ENCODE measurements at places on chromosomes 7 and 10.

DNA sequence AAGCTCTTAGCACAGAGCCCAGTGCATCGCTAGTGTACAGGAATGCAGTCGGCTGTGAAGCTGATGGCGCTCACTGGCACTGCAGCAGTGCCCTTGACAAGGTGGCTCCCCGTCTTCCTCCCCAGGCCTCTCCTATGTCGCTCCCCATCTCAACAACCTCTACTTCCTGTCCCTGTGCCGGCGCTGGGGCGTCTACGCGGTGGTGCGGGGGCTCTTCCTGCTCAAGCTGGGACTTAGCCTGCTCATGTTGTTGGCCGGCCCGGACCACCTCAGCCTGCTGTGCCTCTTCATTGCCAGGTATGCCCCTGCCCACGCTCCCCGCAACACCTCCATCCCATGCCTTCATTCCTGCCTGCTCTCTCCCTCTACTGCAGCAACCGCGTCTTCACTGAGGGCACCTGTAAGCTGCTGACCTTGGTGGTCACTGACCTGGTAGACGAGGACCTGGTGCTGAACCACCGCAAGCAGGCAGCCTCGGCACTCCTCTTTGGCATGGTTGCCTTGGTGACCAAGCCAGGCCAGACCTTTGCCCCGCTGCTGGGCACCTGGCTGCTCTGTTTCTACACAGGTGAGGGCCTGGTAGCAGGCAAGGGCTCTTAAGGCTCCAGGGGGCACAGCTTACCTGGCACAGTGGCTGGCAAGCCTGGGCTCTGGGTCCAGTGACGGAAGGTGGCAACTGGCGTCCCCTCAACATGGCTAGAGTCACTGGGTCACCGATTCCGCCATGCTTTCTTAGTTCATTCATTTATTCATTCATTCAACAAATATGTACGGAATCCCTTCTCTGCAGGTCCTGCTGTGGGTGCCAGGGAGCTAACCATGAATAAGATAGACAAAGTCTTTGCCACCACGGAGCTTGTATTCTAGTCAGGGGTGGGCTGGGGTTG lies 22.3 kb upstream of the C10orf95 start:
- DNase-seq, result no peak

GRCh38 chr10:51074238-51075028 lies at the start of gene PRKG1:
PRKG1 (plus strand) TSS chr10:51074487.
- DNase-seq, result peak; percentile 22

DNA sequence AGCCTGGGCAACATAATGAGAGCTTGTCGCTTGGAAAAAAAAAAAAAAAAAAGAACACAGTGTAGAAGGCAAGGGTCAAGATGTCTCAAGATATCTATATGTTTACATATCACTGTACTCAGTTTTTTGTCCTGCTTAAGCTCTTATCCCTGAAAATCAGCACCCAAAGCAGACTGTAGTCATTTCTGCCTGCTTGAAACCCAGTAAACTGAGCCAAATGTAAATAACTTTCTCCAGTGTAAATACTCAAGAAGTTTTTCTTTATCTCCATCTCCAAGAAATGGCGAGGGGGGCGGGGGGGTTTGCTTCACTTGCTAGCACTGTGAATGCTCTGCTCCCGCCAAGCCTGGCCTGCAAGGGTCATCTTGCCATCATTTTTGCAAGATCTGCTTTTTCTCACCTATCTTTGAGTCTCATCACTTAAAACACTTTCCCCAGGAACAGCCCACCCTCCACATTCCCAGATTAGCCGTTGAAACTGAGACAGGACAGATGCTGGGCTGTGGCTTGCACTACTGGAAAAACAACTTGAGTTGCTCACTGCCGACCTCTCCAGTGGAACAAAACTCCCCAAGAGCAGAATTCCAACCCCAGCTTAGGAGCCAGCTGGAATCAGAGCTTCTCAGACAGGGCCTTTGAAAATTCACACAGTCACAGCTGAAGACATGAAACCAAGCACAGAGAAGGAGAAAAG lies 54.6 kb downstream of the AFAP1L2 start:
- DNase-seq, result no peak

DNA sequence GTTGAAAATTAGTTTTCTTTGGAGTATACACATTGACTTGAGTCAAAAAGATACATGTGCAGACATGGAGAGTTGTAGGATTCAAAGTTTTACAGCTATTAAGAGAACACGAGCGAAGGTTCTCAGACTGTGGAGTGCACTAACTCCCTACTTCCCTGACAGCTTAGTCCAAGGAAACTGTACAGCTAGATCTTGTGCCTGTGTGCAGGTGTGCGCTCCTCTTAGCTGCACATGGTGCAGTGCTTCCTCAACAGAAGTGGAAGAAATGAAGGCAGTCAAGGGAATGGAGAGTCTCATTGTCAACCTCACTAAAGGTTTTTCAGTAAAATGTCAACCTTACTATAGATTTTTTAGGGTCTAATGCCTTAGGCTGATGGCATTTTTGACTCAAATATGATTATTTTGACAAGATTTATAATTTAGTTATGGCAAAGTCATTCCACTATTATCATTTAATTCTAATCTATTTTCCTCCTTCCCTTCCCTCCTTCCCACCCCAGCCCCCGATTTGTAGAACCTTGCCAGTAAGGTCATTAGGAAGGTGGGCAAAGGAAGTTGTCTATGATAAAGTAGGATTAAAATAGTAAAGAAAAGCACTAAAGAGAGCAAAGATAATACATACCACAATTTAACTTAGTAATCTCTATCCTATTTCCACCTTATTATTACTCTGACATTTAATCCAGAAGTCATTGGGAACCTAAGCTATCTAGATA lies 13.6 kb downstream of the PDK4 start:
- no peak for DNase-seq

DNA sequence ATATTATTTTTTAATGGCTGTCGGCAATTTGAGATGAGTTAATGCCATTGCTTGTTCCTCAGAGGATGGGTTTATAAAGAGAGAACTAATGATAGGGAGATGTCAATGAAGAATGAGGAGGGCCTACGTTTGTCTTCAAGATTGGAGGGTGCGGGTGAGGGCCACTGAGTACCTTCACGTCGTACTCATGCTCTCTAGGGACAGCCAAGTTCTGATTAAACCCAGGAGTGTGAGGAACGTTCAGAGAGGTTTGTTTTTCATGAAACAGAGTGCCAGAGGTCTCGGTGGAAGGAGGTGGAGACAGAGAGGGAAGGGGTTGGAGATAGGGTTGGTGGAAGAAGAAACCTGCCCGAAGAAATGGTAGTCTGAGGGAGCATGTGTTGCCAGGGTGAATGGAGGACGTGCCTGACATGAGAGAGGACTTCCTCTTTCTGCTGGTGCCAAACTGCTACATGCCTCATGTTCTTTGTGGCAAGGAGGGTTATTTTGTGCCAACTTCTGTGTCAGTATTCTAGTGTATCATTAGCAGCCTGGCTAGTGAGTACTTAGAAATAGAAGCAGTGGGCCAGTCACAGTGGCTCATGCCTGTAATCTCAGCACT lies 8.9 kb downstream of the DHTKD1 start:
- DNase-seq, result no peak

- no peak for DNase-seq
Measured at GRCh38 chr10:71472466-71472865, 75.7 kb downstream of the CDH23 start.

DNA sequence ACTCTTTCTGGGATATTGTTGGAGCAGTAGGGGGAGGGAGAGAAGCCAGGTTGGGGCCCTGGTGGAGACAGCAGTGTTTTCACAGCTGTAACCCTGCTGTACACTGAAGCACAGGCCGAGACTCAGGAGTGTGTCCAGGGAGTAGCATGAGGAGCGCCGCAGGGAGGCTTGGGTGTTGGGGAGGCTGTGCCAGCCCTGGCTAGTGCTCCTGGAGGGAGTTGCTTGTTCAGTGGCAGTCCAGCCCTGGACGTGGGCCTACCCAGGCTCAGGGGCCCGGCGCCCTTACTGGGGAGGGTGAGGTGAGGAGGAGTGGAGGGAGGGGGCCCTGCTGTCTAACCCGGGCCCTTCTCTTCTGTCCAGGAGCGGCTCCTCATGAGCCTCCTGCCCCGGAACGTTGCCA lies 35.9 kb downstream of the ADCY1 start:
- DNase-seq, result no peak

DNA sequence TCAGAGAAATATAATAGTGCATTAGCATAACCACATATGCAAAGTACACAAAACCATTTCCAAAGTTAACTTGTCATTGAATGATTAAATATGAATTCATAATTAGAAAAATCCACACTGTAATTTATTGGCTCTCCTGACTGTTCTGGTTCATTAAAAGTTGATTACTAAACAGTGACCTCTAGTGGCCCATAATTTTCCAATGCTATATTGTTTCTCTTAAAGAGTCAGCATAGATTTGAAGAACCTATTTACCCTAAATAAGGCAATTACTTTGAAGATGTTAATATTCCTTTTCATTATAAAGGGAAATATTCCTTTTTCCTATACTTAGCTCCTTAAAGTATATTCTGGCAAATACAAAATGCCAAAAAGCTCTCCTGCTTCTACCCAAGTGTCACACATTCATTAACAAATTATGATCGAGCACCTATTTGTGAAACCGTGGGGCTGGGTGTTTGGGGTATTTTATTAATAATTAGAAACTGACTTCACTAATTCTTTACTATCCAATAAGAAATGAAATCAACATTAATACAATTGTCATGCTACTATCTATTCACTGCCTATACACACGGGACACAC lies 86.2 kb downstream of the HIBADH start:
- DNase-seq, result peak; percentile 25

DNA sequence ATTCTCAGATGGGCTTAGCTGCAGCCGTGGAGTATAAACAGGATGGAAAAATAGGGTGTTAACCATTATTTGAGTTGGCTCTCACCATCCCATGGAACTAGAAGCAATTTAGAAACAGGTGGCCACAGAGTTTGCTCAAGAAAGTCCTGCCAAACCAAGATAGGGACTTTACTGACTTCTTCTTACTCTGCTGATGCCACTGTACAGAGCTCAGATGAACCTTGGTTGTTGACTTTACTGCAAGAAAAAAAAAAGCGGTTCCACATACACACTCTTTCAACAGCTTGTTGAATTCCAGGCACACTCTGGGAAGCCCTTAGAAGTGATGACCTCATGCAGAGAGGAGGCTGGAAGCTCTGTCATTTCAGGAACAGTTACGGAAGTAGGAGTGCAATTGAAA lies 753.4 kb downstream of the NRG3 start:
- no peak for DNase-seq

DNA sequence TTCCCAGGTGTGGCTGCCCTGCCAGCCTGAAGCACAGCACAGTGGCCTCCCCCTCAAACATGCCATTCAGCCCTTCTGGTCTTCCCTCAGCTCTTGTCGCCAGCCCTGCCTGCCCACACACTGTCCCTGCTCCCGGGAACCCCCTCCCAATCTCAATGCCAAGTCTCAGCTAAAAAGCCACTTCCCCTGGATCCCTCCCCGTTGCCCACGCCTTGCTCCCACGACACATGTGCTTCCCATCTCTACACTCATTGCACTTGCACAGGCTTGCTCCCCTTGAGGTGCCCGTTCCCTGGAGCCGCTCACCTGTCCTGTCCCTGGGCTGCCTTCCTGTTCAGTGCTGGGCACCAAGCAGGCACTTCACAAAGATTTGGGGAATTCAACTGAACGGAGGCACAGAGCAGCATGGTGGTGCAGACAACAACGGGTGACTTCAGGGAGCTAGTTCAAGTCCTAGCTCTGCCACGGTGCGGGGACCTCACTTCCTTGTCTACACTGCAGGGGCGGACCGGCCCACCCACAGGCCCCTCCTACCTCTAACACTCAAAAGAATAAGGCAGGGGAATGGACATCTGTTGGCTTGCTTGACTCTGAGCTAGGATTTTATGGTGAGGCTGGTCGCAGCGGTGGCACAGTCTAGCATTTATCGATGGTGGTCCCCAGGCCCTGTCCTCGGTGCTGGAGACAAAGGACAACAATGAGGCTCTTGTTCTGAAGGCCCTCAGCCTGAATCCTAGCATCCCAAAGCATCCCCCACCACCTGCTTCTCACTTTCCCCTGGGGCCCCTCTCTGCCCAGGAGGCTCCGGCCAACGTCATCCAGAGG lies 18.4 kb downstream of the RGS10 start:
- DNase-seq, result no peak

- DNase-seq, result no peak
Measured at GRCh38 chr7:27435461-27435860, 192.9 kb downstream of the EVX1 start.

- no peak for DNase-seq
Measured at GRCh38 chr7:51062222-51062987, 254.2 kb downstream of the COBL start.

- DNase-seq, result no peak
Measured at GRCh38 chr7:121563177-121563576, 167.1 kb upstream of the FAM3C start.

GRCh38 chr10:117536866-117537435 lies 5.6 kb upstream of the EMX2 start:
- DNase-seq, result no peak

DNA sequence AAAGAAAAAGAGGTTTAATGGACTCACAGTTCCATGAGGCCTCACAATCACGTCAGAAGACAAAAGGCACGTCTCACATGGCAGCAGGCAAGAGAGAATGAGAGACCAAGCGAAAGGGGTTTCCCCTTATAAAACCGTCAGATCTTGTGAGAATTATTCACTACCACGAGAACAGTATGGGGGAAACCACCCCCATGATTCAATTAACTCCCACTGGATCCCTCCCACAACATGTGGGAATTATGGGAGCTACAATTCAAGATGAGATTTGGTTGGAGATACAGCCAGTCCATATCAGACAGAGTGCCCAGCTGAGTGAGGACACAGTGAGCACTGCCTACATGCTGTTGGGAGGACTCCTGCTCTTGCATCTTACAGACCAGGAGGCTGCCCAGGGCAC lies 148.4 kb downstream of the TEX36 start:
- DNase-seq, result no peak

- DNase-seq, result no peak
Measured at GRCh38 chr7:145644426-145645134, 472.0 kb upstream of the CNTNAP2 start.

DNA sequence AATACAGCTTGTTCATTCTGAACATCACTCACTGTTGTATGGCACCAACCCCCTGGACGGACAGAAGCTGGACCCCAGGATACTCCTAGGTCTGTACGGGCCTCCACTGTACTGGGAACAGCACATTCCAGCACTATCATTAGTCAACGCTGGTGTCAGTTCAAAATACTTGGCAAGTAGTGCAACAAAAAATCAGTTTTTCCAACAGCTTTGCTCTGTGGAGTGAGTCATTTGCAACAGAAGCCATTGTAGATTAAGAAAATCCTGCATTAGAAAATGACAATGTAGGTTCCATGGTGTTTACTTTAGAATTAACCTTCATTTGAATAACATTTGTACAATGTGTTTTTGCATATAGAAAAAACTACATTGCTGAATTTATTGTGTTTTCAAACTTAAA lies 266.6 kb downstream of the HDAC9 start:
- DNase-seq, result no peak

DNA sequence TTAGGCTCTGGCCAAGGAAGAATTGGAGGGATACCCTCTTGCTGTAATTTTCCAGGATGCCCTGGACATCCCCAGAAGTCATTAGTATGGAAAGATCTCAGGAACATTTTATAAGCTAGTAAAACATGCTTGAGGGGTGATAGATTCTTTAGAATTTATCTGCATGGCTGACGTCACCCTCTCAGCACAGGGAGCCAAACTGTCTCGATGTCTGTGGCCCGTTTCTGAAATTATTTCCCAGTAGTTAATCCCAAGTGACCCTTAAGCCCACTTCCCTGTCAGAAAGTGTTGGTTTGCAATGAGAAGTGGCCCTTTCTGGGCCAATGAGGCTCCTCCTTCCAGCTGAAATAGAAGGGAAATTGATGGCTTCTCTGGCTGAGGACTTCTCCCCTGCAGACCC lies 184.5 kb upstream of the BMPER start:
- DNase-seq, result no peak

Data from glomerular endothelial cell (primary cell).